ENCODE measurements at places on chromosomes 7 and 10.

DNA sequence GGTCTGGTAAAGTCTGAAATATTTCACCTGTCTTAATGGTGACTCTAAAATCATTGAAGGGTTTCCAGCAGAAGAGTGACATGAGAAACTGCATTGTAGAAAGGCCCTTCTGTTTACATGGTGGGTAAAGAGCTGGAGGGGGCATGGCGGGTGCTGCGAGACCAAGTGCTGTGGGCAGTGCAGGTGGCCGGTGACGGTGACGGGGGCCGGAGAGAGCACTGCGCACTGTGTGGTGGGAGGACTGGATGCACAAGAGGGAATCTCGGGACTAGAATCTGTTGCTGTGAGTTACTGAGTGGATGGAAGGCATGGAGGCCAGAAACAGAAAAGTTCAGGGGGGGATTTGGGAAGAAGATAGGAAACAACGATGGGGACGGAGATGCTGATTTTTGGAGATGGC lies 218.7 kb downstream of the USP6NL start:
- DNase-seq: no peak

- no peak for DNase-seq
Measured at GRCh38 chr10:72068901-72069446, 19.4 kb downstream of the SPOCK2 start.

- DNase-seq: peak; percentile 36
Measured at GRCh38 chr7:97006055-97006815, 882 bp downstream of the DLX6 start.

DNA sequence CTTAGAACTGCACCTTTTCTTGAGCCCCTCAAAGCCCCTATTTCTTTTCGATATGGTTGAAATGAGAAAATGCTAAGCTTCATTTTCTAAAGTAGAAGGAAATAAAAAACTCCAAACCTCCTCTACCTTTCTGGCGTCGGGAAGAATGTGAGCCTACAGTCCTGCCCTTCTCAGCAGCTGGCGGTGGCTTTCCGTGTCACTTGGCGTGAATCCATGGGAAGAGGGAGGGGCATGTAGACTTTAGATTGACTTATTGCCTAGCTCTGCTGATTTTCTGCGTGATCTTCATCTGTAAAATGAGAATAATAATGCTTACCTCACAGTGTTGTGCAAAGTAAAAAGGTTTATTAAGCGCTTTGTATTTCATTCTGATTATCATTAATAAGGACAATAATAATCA lies 35.0 kb downstream of the PRR15 start:
- DNase-seq: no peak

DNA sequence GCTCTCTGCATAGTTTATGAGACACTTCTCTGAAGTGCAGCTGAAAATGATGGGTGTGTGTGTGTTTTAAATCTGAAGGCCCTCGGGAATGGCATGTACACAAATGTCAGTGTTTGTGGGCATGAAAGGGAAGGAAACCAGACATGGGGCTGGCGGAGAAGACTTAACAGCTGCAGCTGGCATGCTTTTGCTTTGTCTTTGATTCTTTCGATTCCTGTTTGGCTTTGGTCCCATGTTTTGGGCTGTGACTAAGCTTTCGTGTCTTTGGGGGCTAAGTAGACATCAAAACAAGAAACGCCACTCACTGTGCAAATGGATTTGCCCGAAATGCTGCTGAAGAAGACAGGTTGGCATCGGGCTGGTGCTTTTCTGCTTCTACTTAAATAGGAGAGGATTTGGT lies 179.3 kb downstream of the PFKFB3 start:
- no peak for DNase-seq

DNA sequence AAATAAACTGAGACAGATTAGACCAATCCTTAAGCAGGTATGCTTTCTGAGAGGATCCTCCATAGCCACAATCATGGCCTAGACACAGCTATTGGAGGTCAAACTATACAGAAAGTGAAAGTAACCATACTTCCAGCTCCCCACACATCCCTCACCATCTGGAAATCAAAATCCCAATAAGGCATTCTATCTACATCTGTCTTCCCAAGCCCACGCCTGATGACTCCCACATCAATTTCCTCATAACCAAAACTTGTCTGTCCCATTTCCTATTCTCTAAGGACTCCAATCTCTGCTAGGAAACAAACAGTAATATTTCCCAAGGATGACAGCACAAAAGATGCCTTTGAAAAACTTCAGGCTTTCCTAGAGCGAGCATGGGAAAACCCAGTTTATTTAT lies 247.3 kb upstream of the HPS1 start:
- no peak for DNase-seq

GRCh38 chr10:59648711-59649201 lies 60.9 kb downstream of the SLC16A9 start:
- no peak for DNase-seq

DNA sequence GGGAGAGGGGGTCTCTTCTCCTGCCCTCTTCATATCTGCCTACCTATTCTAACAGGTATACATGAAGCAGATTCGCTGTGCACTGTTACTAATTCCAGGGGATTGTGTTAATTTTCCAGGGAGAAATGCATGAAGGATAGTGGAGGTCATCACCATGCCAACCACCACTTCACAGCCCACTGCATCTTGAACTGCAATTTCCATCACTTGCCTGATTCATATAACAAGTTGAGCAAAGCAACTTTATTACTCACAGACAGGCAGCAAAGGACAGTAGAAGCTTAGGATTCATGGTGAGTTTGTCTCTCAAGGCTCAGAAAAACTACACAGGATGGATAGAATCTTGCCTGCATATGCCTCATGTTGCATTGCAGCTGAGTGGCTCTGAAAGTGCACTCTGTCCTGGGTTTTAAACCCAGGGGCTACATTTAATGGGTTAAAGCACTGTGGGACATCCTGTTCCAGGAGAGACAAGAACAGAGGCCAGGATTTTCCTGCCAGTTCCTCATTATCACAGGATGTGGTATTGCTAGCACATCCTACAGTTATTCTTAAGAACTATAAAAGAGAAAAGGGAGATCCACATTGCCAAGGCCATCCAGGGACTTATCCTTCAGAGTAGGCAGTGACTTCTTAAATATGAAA lies 136.9 kb upstream of the PRSS1 start:
- no peak for DNase-seq

GRCh38 chr10:16995867-16996529 lies 133.6 kb downstream of the CUBN start:
- no peak for DNase-seq

DNA sequence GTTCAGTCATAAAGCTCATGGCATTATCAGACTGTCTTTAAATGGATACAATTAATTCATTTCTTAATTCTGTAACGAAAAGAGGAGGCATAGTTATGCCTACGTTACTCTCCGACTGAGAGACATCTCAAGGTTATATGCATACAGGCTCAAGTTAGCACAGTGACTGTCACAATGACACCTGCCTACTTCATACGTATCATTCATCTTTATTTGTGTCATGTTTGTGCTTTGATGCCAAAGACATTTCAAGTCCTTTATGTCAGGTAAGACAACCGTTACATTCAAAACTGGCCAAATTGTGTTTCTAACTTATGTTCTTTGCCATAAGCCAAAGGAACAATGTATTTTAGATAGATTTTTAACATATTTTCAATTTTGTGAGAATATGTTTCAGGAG lies 328.8 kb upstream of the NRG3 start:
- DNase-seq: no peak

GRCh38 chr10:35182631-35183510 lies 56.2 kb downstream of the CREM start:
- no peak for DNase-seq

GRCh38 chr7:78333530-78334425 lies 535.2 kb downstream of the PHTF2 start:
- no peak for DNase-seq

GRCh38 chr10:118974951-118975350 lies 54.6 kb upstream of the NANOS1 start:
- no peak for DNase-seq

DNA sequence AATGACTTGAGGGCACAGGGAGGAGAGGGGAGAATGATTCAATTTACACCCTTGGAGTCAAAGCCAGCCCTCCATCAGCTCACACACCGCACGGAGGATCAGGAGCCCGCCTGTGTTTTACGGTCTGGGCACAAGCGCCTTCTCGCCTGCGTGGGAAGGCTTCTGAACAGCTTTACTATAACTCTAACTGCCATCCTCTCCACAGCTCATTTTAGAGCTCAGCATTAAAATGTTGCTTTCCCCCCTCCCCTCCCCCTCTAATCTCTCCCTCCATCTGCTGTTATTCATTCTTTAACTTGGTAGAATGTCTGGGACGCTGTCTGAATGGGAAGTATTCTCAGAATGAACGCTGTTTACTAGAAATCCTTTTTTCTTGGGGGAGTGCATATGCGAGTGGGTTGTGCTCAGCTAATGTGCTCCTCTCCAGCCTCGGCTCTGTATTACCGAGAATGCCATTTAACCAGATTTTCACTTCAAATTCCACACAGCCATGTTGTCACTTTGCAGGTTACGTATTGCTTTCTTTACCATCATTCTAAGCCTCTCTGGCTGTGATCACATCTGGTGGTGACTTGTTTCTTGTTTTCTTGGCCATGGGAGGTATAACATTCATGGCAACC lies 140.1 kb downstream of the GFRA1 start:
- DNase-seq: no peak

DNA sequence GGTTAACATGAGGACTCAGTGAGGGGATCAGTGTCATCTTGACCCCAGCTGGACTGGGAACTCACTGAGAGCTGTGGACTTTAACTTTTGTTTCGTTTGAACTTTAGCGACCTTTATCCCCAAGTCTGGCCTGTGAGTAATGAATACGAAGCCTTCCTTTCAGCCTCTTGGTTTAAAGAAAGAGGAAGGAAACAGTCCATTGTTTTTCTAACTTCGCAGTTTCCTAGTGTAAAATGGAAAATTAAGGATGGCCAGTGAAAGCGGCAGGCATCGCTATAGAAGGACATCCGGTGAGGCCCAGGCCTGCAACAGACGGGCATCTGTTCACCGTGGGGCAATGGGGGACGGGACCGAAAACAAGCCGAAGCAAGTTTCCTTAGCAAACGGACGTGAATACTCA lies 44.1 kb upstream of the ADO start:
- DNase-seq: no peak

- DNase-seq: no peak
Measured at GRCh38 chr10:32577448-32577847, 131.5 kb downstream of the CCDC7 start.

DNA sequence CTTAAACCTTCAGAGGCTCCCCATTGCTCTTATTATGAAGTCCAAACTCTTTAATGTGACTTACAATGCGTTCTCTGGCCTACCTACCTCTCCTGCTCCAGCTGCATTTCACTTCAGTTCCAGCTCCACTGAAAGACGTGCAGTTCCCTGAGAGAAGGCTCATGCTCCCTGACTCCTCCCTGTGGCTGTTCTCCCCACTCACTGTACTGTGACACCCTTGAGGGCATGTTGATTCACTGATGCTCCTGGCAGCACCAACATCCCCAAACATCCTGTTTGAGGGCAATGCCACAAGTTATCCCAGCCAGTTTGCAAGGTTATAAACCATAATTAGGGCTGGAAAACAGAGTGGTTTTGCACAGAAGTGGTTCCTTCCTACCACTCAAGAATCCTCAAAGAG lies 111.2 kb downstream of the LSM5 start:
- no peak for DNase-seq

DNA sequence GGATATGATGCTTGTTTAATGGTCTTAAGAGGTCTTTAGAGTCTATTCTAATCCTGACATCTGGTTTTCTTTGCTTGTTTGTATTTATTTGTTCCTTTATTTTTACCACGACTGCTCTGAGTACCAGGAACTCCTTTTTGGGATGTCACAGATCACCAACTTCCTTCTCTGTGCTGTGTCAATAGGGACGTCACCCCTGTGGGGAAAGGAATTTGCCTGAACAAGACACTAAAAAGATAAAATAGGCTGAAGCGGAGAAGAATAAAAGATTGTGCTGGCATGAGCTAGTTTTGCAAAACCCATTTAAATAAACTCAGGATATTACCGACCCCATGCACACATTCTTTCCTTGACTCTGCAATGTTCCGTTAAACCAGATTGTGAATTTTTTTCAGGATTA lies 27.7 kb downstream of the MGMT start:
- no peak for DNase-seq

DNA sequence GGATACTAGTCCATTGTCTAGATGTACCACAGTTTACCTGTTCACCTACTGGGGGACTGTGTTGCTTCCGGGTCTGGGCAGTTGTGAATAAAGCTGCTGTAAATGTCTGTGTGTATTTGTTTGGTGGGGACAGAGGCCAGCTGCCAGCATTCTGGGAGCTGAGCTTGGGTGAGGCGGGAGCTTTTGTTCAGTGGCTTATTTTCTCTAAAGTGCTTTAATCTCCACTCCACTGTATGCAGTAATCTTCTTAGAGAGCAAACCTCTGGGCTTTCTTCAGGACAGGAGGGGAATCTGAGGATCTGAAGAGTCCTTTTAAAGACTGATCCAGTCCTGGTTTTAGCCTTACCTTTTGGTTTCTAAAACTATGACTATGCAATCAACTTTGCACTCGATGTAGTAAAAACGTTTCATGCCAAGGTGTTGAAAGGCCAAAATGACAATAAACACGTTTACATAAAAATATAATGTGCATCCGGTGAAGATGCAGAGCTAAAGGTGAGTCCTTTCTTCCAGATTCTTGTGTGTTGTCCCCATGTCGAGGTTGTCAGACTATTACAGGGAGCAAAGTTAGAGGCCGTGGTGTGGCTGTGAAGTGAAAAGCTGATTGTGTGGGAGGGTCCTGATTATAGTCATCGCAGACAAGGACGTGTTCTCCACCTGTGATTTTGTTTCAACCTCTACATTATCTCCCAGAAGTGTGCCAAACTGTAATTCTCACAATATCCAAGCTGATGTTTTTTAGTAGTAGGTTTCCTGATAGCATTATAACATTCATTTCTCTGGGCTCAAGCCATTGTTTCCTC lies 279.8 kb downstream of the CAMK1D start:
- peak; percentile 38 for DNase-seq

DNA sequence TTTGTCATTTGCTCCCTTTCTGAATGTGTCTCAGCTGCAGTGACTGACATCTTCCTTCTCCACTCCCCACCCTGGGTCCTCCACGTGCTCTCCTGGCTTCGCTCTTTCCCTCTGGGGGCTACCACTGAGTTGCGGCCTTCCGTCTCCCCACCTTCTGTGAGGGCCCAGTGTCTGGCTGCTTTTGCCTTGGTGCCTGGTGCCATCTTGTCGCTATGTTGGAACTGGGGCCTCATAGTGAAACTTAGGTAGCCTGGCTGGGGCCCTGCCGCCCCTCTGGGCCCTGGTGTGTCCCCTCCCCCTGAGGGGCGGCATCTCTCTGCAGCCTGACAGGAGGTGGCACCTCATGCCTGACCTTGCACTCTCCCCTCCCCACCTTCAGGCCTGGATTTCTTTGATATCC lies 144.1 kb downstream of the ANLN start:
- no peak for DNase-seq

GRCh38 chr7:17546592-17546991 lies 248.1 kb downstream of the AHR start:
- no peak for DNase-seq

- no peak for DNase-seq
Measured at GRCh38 chr7:138025215-138026186, 23.6 kb upstream of the CREB3L2 start.

- no peak for DNase-seq
Measured at GRCh38 chr10:118271671-118272070, 70.5 kb downstream of the FAM204A start.

All from A549 (cell line).